ENCODE measurements at places on chromosomes 5 and 9.

DNA sequence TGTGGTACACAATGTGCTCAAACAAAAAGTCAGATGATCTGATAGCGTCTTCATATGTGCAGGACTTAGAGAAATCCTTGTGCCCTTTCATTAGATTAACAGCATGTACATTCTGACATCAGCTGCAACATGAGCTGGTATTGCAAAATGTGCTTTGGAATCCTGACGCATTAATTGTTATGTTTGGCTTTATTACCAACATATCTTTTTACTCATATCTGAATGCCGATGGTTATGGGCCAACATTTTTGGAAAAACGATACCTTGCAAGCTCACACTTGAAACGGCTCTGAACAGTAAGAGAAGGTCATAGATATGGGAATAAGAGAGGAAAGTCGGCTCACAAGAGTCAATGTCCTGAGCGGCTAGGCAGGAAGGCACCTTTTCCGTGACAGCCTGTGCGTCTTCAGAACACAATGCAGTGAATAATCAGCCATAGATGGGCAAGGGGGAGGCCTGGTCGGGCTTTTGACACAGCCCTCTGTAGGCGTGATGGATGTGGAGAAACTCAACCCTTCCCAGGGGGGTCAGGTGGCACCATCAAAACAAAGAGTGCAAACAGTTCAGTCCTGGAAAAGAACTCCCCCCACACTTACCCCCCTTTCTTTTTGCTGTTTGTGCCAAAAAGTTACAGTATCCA, 36.4 kb upstream of the GAS1 start:
- DNase-seq: no peak

- DNase-seq: no peak
Observed at GRCh38 chr5:111447099-111447498, 65.2 kb downstream of the STARD4 start.

- DNase-seq: no peak
Observed at GRCh38 chr9:126151686-126152134, 174.9 kb upstream of the MVB12B start.

GRCh38 chr5:67061511-67061910, 135.1 kb downstream of the CD180 start:
- no peak for DNase-seq

DNA sequence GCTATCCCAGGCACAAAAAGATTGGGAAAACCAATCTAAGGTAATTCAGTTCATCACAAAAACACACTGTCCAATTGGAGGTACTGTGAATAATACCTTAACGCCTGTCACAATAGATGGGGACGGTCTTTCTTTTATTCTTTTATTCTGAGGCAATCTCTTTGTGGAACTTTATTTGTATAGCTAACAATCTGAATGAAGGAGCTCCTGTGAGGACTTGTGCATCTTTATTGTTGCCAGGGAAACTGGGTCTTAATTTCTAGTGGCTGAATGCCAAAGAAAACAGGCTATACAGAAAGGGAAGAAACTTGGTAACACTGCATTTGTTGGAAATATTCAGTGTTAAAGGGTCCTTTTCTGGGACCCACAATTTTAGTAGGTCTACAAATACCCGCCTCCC, 546.9 kb upstream of the C9orf72 start:
- no peak for DNase-seq

DNA sequence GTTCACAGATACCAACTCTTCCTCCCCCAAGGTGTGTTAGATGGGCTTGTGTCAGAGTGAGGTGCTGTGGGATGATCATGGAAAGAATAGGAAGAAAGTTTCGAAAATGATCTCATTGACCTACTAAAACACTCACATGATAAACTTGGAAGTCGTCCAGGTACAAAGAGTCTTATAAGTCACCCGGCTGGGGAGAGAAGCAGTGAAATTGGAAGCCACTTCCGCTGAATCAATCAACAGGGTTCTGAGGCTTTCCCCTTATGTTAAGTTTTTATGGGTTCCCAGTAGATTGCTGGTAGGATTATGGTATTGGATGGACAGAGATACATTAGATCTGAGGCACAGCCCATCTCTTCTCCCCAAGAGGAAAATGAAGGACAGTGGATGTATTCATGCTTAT, 218.8 kb upstream of the MSX2 start:
- no peak for DNase-seq

DNA sequence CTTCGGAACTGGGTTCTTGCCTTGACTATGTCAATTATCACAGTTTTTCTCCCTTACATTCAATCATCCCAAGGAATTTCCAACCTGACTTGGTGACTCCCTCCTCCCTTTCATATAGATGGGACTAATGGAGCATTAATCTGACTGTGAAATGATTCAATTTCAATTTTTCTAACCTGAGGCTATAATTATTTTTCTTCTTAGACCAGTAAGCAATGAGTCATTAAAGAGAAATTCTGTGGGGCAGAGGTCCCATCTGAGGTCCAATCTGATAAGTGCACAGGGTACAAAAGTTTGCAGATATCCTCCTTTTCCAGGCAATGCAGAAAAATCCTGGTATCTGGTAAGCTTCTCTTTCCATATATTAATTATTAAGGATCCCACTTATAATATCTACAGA, 18.9 kb downstream of the PDE4D start:
- DNase-seq: no peak

GRCh38 chr5:109027983-109028607, 280.4 kb downstream of the FER start:
- DNase-seq: no peak

- DNase-seq: no peak
Observed at GRCh38 chr5:107990881-107991810, 320.4 kb upstream of the EFNA5 start.

- no peak for DNase-seq
Observed at GRCh38 chr5:60674251-60675069, 25.5 kb downstream of the DEPDC1B start.

GRCh38 chr5:137631453-137631852, 104.4 kb downstream of the KLHL3 start:
- DNase-seq: no peak

DNA sequence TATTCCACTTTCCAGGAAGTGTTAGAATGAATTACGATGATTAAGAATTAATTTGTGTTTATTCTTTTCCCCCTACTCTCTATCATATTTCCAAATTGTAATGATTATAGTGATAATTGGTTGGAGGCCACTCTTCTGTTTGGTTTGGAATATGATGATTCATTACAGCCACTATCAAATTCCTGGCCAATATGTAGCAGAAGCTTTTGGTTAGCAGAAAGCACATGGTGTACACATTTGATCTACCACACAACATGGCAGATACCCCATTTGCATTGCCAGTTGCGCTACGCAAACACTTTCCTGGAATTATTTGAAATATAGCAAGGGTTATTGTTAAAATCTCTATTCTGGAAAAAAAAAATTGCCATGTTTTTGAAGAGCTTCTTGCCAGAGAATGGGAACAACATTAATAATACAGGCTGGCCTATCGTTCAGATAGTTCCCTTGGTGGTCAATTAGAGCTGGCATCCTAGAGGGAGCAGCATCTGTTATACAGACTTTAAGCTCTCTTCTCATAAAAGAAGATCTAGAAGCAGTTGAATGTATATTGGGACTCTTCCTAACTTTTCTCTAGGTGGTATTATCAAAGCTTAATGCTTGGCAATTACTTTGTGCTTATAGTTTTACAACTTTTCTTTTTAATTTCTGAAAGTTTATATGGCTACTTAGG, 455.0 kb upstream of the ACTBL2 start:
- no peak for DNase-seq

GRCh38 chr9:130670644-130671043, 6.2 kb downstream of the PRDM12 start:
- no peak for DNase-seq

GRCh38 chr9:69671879-69672595, at the start of gene APBA1:
APBA1 (minus strand) TSS chr9:69672371.
- no peak for DNase-seq

DNA sequence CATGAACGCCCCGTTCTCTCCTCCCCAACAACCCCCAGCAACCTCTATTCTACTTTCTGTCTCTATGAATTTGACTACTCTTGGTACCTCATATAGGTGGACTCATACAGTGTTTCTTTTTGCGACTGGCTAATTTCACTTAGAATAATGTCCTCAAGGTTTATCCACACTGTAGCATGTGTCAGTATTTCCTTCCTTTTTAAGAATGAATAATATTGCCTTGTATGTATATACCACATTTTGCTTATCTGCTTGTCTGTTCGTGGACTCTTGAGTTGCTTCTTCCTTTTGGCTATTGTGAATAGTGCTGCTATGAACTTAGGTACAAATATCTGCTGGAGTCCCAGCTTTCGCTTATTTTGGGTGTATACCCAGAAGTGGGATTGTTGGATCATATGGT, 42.7 kb downstream of the IQGAP2 start:
- DNase-seq: no peak

GRCh38 chr5:112418659-112419163, 366 bp downstream of the EPB41L4A start:
- DNase-seq: no peak

- DNase-seq: no peak
Observed at GRCh38 chr9:24672336-24672735, 126.6 kb upstream of the IZUMO3 start.
